ENCODE measurements at places on chromosomes 11 and 22.

- peak; percentile 13 for DNase-seq
Measured at GRCh38 chr11:32888805-32889204, 3.8 kb upstream of the QSER1 start.

GRCh38 chr11:88206751-88207150 lies 31.5 kb upstream of the RAB38 start:
- peak; percentile 52 for DNase-seq

DNA sequence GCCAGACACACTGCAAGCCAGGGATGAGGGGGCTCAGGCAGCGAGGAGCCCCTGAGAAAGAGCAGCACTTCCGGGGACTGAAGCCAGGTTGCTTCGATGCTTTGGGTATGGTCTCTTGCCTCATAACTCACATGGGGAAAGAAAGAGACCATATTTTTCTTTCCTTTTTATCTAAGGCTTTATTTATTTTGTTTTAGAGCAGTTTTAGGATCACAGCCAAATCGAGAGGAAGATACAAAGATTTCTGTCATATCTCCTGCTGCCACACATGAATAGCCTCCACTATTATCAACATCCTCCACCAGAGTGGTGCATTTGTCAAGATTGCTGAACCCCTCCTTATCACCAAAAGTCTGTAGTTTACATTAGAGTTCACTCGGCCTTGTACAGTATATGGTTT lies 24.3 kb upstream of the ADSL start:
- no peak for DNase-seq

- no peak for DNase-seq
Measured at GRCh38 chr11:61037441-61038093, 64.7 kb upstream of the CD5 start.

All from kidney tubule cell (primary cell).